ENCODE measurements at places on chromosomes 11 and 22.
A peak's percentile ranks its signal among the peaks of the same experiment; 100 is the strongest.

DNA sequence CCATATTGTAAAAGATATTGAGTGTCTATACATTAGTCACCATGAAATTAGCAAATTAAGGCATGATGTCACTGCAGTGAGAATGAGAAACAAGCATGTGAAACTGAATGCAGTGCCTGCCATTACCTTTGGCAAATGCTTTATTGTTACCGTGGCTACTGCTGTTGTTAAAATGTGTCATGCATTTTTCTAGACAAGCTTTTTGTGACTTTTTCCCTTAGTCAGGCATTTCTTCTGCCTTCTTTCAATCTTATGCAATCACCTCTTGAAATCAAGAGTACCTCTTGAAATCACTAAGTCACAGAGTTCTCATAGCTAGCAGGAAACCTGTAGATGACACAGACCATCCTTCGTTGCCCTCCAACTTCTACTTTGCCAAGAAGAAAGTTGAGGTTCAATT, 461.7 kb upstream of the TENM4 start:
- DNase-seq, result no peak

GRCh38 chr11:46913484-46913883, 4.9 kb downstream of the LRP4 start:
- no peak for DNase-seq

GRCh38 chr22:29348041-29348440, 32.5 kb upstream of the RASL10A start:
- no peak for DNase-seq

DNA sequence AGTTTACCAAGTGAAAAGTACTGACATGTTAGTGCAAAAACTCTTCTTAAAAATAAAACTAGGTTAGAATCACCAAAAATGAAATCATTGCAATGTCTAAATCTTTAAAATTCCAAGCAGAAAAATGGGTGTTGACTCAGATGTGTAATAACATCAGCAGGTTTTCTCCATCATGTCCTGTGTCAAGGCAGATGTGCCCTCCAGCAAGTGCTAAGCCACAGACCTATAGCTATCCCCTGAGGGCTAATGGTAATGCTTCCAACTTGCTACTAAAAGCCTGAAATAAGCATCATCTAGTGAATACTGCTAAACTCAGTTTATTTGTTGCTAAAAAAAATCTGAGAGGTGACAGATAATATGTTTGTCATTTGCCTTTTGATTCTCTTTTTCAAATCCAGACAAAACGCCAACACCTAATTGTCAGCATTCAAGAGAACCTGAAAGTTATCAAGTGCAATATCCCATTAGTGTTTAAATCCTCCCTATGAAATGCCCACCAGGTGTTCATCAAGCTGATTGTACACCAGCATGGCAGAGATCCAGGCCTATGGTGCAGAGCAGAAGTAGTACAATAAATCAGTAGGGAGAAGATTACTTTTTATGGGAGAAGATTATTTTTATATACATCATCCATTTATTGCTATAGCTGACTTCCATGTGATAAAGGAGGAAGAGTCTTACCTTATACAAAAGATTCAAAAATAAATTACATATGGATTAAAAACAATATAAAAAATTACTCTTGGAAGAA, 55.1 kb upstream of the SYT9 start:
- DNase-seq, result no peak

DNA sequence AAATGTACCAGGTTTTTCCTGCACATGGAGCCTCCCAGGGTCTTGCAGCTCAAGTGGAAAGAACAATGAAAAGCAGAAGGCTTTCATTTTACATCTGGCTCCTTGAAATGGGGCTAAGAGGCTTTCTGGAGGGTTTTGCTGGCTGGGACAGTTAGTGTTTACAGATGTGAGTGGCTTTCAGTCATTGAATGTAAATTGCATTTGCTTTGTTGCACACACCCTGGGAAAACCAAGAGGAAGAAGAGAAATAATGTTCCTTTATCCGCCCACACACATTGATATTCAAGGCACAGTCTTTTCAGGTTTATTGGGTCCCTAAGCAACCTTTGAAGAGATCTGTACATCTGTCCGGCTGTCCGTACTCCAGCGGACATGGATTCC, 144.5 kb downstream of the SPON1 start:
- no peak for DNase-seq

DNA sequence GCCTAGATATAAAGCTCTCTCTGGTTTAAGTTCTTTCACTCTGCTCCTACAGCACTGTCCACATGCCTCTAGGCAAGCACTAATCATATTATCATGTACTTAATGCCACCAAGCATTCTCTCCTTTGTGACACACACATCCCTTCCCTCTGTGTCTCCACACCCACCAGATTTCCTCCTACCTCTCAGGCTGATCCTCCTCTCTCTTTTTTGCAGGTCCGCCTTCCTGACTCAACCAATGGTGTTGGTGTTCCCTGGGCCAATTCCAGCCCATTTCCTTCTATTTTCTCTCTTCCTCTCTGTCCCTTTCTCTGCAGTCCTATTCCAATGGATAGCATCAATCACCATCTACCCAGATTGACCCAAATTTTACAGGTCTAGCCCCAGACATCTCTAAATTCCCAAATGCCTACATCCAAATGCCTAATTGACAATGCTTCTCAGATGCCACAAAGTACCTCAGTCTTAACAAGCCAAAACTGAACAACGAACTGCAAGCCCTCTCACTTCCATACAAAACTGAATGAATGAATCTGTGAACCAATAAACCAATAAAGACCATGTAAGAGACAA, 504 bp upstream of the ZNF215 start:
- DNase-seq, result no peak

- DNase-seq, result no peak
Measured at GRCh38 chr11:40722179-40722795, 737.2 kb downstream of the LRRC4C start.

GRCh38 chr22:20494978-20495860, at the start of gene KLHL22:
KLHL22 (minus strand) TSS chr22:20495795; CDS start chr22:20489211, 6,584 bp downstream.
- no peak for DNase-seq

DNA sequence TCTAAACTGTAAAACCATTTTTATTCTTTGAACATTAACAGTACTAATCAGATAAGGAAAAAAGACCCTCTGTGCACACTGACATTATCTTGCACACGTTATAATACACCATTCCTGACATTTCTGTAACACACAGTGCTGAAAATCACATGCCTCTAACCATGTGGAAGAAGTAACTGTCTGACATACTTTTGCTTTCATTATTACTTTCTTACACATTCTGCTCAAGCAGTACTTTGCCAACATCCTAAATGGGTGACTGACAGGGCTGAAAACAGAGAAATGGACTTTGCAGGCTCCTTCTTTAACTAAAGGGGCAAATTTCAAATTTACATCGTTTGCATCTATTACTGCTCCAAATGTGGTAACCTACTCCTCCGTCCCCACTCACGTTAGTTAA, 22.8 kb upstream of the TP53AIP1 start:
- no peak for DNase-seq

GRCh38 chr11:45890886-45891550, 5.6 kb downstream of the MAPK8IP1 start:
- DNase-seq, result no peak

- no peak for DNase-seq
Measured at GRCh38 chr11:69014084-69014851, 1.2 kb upstream of the MRGPRF start.

- no peak for DNase-seq
Measured at GRCh38 chr11:83751041-83751440, 464.9 kb upstream of the CCDC90B start.

DNA sequence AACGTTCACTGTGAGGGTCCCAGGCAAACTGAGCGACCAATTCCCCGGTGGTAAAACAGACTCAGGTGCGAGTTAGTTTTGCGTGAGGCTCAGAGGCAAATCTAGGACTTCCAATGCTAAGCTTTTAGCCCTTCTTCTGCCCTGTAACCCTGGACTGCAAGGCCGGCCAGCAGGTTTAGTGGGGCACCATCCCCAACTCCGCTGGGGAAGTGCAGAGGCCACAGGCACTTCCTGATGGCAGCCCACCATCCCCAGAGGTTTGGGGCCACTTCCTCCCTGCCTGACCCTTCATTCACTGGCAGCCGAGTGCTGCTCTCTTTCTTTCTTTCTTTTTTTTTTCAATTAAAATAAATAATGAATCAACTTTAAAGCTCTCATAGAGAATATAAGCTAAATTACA, 124.6 kb upstream of the B3GAT1 start:
- DNase-seq, result no peak

DNA sequence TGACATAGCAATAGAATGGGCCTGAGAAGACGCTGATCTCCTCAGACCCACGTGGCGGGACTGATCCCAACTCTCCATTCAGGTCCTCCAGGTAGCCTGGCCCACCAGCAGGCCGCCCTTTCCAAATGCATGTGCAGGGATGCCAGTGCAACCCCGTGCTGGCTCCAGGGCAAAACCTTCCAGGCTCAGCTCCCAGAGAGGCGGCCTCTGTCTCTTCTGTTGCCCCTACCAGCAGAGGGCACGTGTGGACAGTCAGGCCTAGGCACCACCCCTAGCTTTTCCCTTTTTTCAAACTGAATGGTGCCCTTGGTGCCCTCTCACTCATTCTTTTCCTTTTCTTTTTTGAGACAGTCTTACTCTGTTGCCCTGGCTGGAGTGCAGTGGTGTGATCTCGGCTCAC, 121.7 kb downstream of the OSBP2 start:
- no peak for DNase-seq

DNA sequence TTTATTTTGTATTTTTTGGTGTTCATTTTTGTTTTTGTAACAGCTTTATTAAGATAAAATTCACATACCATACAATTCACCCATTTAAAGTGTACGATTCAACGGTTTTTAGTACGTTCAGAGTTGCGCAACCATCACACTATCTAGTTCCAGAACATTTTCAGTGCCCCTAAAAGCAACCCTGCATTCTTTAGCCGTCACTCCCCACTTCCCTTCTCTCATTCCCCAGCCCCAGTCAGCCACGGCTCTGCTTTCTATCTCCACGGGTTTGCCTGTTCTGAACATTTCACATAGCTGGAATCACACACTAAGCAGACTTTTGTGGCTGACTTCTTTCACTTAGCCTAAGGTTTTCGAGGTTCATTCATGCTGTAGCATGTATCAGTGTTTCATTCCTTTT, 9.6 kb upstream of the KCNQ1OT1 start:
- DNase-seq, result no peak

- DNase-seq, result peak; percentile 83
Measured at GRCh38 chr22:23838681-23839468, at the start of gene DERL3. DERL3 (minus strand) TSS chr22:23839006; CDS start chr22:23838987, 19 bp downstream.

GRCh38 chr11:41053894-41054293, 405.6 kb downstream of the LRRC4C start:
- DNase-seq, result no peak

DNA sequence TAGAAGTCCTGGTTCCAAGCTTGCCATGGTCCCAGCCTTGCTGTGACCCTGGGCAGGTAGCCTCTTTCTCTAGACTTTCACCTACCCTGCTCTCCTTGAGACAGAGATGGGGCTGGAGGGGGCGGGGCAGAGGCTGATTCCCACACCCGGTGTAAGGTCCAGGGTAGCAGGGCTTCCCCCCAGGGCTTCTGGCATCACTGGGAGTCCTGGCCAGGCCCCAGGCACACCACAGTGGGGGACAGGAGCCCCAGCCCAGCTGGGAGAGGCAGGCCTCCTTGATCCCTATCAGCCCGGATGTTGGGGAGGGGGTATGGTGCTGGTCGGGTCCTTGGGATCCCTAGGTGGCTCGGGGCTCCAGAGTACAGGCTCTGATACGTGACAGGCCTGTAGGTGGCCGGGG, 1.7 kb upstream of the NUDT8 start:
- no peak for DNase-seq

DNA sequence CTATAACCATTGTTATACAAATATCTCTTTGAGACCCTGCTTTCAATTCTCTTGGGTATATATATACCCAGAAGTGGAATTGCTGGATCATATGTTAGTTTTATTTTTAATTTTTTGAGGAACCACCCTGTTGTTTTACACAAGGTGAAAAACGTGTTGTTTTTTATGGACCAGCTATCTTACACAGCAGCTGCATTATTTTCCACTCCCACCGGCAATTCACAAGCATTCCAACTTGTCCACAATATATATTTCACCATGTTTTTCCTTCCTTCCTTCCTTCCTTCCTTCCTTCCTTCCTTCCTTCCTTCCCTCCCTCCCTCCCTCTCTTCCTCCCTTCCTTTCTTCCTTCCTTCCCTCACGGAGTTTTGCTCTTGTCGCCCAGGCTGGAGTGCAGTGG, 6.3 kb upstream of the APOL5 start:
- DNase-seq, result no peak

DNA sequence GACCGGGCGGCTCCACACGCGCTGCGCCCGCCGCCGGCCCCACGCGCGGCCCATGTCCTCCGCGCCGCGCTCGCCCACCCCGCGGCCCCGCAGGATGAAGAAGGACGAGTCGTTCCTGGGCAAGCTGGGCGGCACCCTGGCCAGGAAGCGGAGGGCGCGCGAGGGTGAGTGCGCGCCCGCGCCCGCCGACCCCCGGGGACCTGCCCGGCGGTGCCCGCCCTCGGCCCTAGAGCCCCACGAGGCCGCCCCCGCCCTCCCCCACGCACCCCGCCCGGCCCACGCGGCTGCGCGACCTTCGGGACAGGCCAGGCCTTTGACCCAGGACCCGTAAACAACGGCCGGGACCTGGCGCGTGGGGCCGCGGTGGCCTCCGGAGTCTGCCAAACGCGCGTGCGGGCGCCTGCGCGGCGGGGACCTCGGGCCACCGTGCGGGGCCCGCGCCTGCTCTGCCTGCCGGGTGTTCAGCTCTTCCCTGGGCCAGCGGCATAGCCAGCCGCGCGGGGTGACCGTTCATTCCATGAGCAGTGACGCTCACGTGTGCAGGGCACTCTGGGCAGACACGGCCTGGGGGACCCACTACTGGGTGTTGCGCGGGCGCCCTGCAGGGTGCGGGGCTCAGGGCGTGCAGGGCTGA, at the start of gene PARVB:
Gene PARVB, plus strand, starts transcription at position 15 of the 634 bp plus-strand sequence. Its CDS starts 38 bp downstream, at position 53.
- no peak for DNase-seq

DNA sequence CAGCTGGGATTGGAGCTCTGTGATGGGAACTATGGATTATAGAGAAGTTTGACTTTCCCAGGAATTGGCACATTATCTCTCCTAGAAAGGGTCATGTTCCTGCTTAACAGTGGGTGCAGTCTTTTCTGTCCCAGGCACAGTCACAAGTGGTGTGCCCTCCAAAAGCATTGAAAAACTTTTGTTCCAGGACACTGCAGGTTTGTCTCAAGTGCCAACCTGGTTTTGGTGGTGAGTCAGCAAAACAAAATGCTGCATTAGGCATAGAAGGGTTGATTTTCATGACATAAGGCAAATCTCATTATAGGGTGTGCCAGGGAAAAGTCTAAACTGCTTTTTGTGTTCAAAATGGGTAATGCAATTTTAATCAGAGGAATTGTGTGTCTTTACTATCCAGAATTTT, 4.9 kb downstream of the HTATIP2 start:
- no peak for DNase-seq

GRCh38 chr11:113618360-113618759, 87.7 kb downstream of the TMPRSS5 start:
- DNase-seq, result no peak
